Thoracic aorta (tissue), 2 donors: ENCODE measurements at places on chromosomes 5 and 9. TPM values are rescaled to one million over a fixed set of nuclear protein-coding genes. Genes with fewer than 3 reads are reported as not detected.

DNA sequence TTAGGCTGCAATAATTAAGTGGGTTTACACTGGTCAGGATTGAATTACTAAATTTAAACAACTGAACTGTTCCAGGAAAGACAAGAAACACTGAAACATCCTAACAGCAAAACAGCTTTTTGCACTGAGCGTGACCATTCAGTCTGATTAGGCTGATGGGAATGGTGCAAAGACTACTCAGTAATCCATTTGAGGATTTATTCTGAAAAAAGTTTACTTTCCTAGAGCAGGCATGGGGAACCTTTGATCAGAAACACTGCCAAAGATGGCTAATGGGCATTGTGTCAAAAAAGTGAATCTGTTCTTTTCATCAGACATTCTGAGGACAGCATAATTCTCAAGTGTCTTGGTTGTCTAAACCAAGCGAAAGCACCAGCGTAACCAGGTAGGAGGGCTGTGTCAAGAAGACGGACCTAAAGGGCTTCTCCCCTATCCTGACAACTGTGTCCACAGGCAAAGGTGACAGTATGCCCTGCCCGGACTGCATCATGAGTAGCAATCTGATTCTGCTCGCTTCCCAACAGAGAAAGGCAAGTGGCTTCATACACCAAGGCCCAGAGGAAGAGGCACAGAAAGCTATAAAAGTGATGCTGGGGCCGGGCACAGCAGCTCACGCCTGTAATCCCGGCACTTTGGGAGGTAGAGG lies 33.3 kb downstream of the FBXW2 start:
- no peak for DNase-seq

Gene ANKRD18A
- not detected for total RNA-seq

Gene PSAT1
- 1.6 TPM for total RNA-seq

Gene GFM2
- 11.6 TPM for total RNA-seq

Gene ARPC5L
- 14.1 TPM for total RNA-seq
